ENCODE measurements at places on chromosomes 3 and 15.
A peak's percentile ranks its signal among the peaks of the same experiment; 100 is the strongest.

DNA sequence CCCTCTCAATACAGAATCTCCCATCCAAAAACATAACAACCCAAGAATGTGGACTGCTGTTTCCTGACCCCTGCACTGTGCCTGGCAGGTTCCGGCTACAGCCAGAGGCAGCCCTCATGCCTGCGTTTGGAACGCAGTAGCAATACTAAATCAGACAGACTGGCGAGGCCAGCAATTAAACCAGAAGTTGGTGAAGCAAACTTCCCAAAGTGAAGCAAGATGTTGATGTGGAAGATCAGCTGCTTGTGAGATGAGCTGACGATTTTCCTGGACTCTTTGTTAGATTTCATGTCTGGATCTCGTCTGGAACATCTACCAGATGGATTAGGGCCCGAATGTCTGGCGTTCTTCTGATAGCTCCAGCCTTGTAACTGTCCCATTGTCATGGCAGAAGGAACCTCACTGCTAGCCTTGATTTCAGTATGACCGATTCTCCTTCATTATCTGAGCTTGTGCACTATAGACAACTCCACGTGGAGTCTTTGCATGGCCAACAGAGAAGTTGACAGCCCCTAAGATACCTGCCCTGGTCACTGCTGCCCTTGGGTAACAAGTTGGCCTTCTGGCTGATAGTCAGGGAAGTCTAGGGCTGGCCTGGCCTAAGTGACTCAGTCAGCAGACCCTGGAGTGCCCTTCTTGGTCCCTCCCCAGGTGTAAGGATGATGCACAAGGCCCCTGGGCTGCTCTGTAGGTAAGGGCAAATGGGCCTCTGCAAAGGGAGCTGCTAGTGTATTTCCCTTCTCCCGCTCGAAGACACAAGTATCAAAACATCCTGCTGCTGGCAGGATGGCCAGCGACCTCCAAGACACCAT is 126.5 kb downstream of the ADAMTS17 start:
- H3K4me1 ChIP-seq = no peaks in the 10 kb centered on the region
- H3K27ac ChIP-seq = no peak overlapping the region
- H3K4me3 ChIP-seq = no peak overlapping the region
- no peaks in the 10 kb centered on the region for H3K36me3 ChIP-seq
- DNase-seq = no peak

- no peak overlapping the region for H3K27ac ChIP-seq
- no peaks in the 10 kb centered on the region for H3K4me1 ChIP-seq
- no peak overlapping the region for H3K4me3 ChIP-seq
- H3K36me3 ChIP-seq = no peaks in the 10 kb centered on the region
- no peak for DNase-seq
Observed at GRCh38 chr3:155233213-155233612, 60.3 kb downstream of the STRIT1 start.

DNA sequence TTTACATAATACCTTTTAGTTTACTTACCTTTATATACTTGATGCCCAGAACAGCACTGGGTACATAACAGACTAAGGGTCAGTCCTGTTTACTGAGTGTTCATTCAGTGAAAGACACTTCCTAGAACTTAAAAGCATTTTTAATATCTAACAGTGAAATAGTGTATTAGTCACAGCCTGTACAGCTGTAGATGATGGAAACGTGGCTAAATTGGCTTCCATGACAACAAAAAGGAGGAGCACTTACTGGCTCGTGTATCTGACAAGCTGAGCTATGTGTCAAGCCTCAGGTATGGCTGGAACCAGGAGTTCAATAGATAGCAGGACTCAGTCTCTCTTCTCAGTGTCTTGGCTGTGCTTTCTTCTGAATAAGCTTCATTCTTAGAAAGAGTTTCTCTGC is 40.2 kb downstream of the CMTM8 start:
- H3K36me3 ChIP-seq = no peaks in the 10 kb centered on the region

- peaks cover 44% of the 10 kb centered on the region for H3K4me1 ChIP-seq
- no peaks in the 10 kb centered on the region for H3K27me3 ChIP-seq
- H3K4me3 ChIP-seq = no peak overlapping the region
- H3K36me3 ChIP-seq = peaks cover 11% of the 10 kb centered on the region
Observed at GRCh38 chr3:126910231-126910630, 72.7 kb upstream of the PLXNA1 start.

DNA sequence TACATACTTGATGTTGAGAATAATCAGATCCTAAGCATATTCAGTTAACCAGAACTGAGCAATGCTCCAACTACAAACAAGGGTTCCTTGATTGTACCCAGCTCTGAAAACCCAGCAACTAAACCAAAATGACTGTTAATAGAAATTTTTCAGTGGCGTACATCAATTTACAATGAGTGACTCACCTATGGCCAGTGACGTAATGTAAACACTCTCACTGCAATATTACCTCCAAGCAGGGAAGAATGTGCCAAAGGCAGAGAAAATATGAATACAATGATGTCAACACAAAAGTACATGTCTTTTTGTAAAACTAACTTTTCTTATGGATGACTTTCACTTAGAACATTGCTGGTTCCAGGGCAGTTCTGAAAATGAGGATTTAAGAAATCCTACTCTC is 611.3 kb downstream of the EDEM1 start:
- DNase-seq = no peak
- no peaks in the 10 kb centered on the region for H3K4me1 ChIP-seq
- no peaks in the 10 kb centered on the region for H3K27me3 ChIP-seq

- peaks cover 2% of the 10 kb centered on the region for H3K27me3 ChIP-seq
- H3K4me3 ChIP-seq = no peak overlapping the region
- DNase-seq = no peak
- H3K36me3 ChIP-seq = no peaks in the 10 kb centered on the region
Observed at GRCh38 chr3:102672305-102672704, 237.5 kb downstream of the ZPLD1 start.

DNA sequence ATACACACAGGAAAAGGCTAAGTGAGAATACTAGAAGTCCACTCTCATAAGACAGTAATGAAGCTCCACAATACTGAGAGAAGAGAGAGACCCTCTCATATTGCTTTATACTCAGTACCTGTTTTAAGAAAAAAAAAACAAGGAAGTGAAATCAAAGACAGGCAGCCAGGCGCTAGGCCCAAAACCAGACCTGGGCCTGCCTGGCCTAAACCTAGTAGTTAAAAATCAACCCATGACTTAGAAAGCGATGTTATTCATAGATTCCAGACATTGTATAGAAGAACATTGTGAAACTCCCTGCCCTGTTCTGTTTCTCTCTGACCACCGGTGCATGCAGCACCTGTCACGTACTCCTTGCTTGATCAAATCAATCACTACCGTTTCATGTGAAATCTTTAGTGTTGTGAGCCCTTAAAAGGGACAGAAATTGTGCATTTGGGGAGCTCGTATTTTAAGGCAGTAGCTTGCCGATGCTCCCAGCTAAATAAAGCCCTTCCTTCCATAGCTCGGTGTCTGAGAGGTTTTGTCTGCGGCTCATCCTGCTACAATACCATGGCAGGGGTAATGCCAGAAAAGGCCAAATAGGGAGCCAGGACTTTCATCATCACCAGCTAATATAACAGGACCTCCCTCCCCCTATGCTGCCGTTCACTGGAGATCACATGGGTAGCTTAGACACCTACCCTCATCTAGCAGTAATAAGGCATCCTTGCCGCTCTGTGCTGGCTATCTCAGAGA is 1294.1 kb downstream of the NSUN3 start:
- no peak for DNase-seq
- no peaks in the 10 kb centered on the region for H3K27me3 ChIP-seq
- H3K36me3 ChIP-seq = no peaks in the 10 kb centered on the region

- no peaks in the 10 kb centered on the region for H3K4me1 ChIP-seq
- no peaks in the 10 kb centered on the region for H3K27me3 ChIP-seq
- H3K27ac ChIP-seq = no peak overlapping the region
- H3K36me3 ChIP-seq = no peaks in the 10 kb centered on the region
- no peak overlapping the region for H3K4me3 ChIP-seq
Observed at GRCh38 chr3:114538211-114538610, 244.4 kb downstream of the TIGIT start.

DNA sequence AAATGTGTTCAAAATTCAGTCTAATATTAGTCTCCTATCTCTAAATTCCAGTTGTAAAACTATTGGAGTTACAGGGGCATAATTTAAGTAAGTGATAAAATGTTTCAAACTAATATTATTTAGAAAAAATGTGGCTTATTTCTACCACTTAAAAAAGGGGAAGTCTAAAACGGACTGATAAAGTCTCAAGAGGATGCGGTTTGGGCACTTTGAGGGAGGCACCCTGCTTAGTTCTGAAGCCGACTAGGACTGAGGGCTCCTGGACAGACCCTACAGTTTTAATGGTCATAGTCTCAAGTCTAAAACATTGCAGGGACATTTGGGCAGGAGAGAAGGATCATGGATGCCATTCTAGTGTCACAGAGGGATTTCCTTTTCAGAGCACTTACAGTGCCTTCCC is 566.3 kb downstream of the NR2F2 start:
- peaks cover 1% of the 10 kb centered on the region for H3K27me3 ChIP-seq
- no peak for DNase-seq
- no peaks in the 10 kb centered on the region for H3K4me1 ChIP-seq

- H3K4me1 ChIP-seq = peaks cover 34% of the 10 kb centered on the region
- peak; percentile 69 for DNase-seq
- peak overlapping the region; percentile 84 for H3K27ac ChIP-seq
- peak overlapping the region; percentile 44 for H3K4me3 ChIP-seq
- peaks cover 86% of the 10 kb centered on the region for H3K27me3 ChIP-seq
Observed at GRCh38 chr3:158103081-158103886, 2.9 kb downstream of the SHOX2 start.

DNA sequence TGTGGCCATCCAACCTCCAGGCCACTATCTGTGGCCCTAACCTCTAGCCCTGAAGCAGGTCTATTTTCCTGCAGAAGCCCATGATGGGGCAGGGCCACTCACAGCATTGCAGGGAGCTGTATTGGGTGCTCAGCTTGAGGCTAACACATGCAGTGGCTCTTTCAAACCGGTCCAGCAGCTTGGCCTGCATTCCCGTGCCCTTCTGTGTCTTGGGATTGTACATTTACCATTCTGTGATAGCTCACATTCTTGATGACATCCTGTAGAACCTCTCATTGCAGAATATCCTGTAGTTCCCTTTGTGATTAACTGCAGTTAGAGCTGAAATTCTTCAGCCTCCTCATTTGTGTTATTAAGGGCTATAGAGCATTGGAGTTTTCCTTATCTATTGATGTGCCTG is 60.8 kb upstream of the ANKRD34C start:
- no peaks in the 10 kb centered on the region for H3K36me3 ChIP-seq
- H3K27me3 ChIP-seq = peaks cover 14% of the 10 kb centered on the region
- H3K27ac ChIP-seq = no peak overlapping the region
- no peak overlapping the region for H3K4me3 ChIP-seq

Measured in activated CD4-positive, alpha-beta T cell treated with anti-CD3 and anti-CD28 coated beads, Interleukin-2, amount 10 ng/mL, durations not matched to agents 24 days and 14 days (primary cell).